ENCODE measurements at places on chromosomes 16 and 17.

- no peak for DNase-seq
Observed at GRCh38 chr16:85286066-85286831, 174.0 kb upstream of the CIBAR2 start.

DNA sequence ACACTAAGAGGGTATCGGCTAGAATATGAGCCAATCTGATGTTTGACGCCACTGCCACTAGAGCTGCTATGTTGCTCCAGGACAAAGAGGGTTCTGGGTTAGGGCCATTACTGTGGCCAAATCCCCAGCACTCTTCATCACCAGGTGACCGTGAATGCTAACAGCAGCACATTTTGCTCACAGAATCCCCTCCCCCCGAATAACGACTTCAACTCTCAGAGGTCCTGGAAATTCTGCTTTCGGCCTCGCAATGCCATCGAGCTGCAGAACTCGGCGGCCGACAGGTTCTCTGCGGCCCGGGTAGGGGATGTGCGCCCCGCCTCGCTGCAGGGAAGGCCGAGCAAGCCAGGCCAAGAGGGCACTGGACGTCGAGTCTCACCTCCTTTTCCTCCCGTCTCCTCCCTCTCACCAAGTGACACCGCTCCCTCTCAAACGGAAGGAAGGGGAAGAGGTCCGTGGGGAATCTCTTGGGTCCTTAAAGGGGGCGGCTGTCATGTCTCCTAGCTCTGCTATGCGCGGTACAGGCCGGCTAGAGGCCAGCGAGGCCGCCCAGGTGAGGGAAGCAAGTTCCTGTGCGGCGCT lies 31.9 kb downstream of the CDK5R1 start:
- DNase-seq, result no peak

DNA sequence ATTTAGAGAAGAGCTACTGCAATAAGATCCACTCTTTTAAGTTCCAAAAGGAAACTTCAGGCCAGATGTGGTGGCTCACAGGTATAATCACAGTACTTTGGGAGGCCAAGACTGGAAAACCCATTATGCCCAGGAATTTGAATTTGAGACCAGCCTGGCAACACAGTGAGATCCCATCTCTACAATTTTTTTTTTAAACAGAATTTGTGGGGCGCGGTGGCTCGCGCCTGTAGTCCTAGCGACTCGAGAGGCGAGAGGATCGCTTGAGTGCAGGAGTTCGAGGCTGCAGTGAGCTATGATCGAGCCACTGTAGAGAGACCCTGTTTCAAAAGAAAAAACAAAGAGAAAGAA lies 793 bp downstream of the COG7 start:
- no peak for DNase-seq

DNA sequence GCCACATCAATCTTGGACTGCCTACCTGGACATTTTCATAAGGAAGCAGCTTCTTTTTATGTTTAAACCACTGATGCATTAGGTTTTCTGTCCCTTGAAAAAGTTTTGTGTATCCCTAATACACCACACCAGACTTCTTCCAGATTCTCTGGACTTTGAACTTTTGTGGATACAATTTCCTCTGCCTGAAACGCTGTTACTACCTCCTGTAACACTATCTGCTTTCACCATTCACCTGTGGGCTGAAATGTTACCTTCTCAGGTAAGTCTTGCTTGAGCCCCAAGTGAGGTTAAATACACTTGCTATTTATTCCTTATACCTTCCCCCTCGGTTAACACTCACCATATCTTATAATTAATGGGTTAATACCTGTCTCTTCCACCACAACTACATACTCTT lies 2.7 kb downstream of the ZZEF1 start:
- DNase-seq, result no peak

DNA sequence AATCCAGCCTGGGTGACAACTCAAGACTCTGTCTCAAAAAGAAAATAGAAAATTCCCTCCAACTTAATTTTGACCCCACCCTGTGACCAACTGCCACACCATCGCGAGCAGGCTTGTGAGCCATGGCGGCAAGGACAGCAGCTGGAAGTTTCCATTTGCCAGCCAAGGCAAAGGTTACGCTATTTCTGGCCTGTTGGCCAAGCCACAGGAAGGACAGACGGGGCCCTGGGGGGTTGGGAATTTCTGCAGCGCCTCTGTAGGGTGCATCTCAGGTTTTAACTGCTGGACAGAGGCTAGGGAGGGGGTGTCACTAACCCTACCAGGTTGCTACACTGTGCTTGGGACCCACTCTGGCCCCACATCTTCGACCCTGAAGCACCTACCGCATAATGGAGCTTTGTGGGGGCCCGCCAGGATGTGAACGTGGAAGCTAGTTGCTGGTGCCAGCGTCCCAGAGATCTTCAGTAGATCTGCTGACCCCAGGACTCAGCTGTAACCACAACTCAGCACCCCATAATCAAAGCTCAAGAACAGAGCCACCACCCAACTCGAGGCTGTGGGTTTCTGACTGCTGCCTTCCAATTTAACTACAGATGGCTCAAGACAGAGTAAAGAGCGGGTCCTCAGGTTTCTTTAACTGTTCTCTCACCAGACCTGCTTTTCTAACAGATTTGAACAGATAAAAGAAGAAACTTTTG lies 10.9 kb downstream of the KIFC3 start:
- DNase-seq, result no peak

GRCh38 chr17:10162096-10162495 lies 36.3 kb downstream of the GAS7 start:
- no peak for DNase-seq

GRCh38 chr17:47993964-47994363 lies 23.1 kb downstream of the CDK5RAP3 start:
- no peak for DNase-seq

DNA sequence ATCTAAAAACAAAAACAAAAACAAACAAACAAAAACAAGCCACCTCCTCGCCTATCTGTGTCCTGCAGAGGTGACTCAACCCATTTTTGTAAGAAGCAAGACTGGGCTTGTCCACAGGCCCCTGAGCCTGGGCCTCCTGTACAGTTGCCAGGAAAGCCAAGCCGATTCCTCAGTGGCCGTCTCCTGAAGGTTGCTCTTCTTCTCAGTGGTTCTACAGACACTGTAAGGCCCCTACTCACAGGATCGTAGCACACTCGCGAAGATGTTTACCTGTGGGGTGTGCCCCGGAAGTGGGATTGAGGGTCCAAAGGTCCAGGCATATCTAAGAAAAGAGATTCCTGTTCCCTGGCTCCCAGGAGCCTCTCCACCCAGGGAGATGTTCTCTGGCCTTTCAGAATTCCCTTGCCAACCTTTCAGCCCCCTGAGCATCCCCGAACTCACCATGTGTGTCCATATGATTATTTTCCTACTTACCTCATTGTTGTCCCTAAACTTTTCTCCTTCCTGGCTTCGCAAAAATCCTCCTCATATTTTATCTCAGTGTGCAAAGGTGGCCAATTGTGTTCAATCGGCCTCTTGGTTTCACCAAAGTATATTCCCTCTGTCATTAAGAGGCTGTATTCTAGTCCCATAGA lies 7.5 kb upstream of the CES3 start:
- DNase-seq, result no peak

DNA sequence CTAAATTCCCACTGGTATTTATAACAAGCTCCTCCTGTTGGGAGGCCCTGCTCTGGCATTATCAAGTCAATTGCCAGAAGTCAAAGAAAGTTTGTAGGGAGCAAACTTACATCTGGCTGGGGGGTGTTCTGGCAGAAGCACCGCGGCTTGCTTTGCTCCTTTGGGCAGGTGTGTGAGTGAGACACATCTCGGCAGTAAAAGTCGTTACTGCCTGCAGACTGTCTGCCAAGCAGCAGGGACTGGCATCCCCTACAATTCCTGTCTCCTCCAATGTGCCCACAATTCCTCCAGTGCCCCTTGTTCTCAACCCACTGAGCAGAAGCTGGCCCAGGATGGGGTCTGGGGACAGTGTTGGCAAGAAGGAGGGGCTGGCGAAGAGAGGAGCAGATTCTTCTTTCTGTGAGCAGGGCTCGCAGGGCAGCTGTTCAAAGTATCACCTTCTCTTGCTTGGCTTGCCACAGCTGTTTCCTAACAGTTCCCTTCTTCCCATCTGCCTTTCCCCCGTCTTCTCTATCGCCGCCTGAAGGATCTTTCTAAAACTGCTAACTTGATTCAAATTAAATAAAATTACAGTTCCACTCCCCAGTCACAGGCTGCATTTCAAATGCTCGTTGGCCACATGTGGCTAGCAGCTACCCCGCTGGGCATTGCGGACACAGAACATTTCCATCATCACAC lies 30.2 kb downstream of the SPACA3 start:
- no peak for DNase-seq

- DNase-seq, result no peak
Observed at GRCh38 chr17:51699303-51699702, 439.0 kb downstream of the UTP18 start.

- no peak for DNase-seq
Observed at GRCh38 chr17:60712675-60713074, 35.0 kb downstream of the BCAS3 start.

- no peak for DNase-seq
Observed at GRCh38 chr17:79939755-79940458, 95.8 kb downstream of the TBC1D16 start.

- peak; percentile 5 for DNase-seq
Observed at GRCh38 chr17:36850790-36851189, 86.5 kb upstream of the LHX1 start.

DNA sequence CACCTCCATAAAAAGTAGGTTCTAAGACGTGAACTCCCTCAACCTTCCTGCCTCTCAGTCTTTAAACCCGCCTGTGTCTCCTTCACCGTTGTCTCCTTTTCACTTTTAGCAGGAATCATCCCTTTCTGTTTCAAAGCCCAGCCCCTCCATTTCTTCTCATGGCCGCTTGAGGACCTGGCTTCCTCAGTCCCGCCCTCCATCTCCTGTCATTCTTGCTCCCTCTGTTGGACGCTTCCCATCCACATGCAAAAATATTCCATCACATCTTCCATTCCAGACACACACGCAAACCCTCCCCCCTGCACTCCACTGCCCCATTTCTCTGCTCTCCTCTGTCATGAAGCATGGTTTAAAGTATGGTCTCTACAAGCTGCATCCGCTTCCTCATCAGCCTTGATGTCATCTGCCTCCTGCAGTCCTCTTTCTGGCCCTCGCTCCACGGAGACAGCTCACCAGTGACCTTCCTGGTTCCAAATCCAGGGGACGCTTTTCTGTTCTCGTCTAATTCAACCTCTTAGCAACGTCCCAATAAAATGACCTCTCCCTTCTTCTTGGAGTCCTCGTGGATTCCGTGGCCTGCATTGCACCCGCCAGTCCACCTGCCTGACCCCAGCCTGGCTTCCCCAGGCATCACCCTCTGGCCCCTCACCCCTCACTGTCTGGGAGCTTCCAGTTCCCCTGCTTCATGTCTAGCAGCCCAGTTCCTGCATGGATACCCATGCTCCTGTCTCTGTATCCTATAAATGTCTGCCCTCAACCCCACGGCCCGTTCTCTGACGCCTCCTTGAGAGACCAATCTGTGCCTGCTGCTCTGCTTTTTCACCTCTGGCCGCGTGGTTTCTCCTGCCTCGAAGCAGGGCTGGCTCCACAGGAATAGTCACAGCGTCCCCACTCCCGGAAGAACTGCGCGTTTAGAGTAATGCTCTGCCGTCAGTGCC lies 26.2 kb downstream of the ANKRD40 start:
- no peak for DNase-seq

GRCh38 chr16:4461250-4462085 lies 13.0 kb downstream of the NMRAL1 start:
- DNase-seq, result no peak

DNA sequence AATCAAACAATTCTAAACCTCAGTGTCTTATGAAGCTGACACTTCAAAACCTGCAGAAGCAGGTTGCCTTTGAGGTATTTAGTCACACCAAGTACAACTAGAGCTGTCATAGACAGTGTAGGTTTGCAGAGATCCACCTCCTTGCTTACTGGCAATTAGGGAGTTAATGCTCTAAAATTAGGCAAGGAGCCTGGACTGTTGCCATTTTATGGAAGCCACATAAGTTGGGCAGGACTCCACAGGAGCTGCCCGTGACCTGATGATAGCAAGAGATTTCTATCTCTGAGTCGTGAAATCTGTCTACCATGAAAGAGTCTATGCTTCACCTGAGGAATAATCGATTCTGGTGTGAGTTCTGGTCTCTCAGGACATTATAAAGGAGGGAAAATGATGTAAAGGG lies 8.9 kb downstream of the EME1 start:
- no peak for DNase-seq

GRCh38 chr17:35088356-35088880 lies 24.9 kb upstream of the RFFL start:
- peak; percentile 42 for DNase-seq

GRCh38 chr17:51153210-51154072 lies at the start of gene NME1:
Gene NME1, plus strand, starts transcription at chr17:51153559. Its CDS starts 2,096 bp downstream, at chr17:51155655.
- peak; percentile 98 for DNase-seq

- DNase-seq, result peak; percentile 35
Observed at GRCh38 chr17:37570527-37571093, 38.6 kb downstream of the SYNRG start.

- DNase-seq, result peak; percentile 30
Observed at GRCh38 chr16:20884240-20884556, 16.0 kb downstream of the DCUN1D3 start.

GRCh38 chr17:30821871-30822723 lies 2.4 kb downstream of the CRLF3 start:
- no peak for DNase-seq

- DNase-seq, result no peak
Observed at GRCh38 chr17:61152898-61153297, 246.7 kb upstream of the TBX2 start.

- DNase-seq, result no peak
Observed at GRCh38 chr16:49470513-49470991, 96.9 kb downstream of the C16orf78 start.

GRCh38 chr16:28538733-28539596 lies at the start of gene NUPR1:
Gene NUPR1, minus strand, starts transcription at chr16:28538974. Its CDS starts 67 bp downstream, at chr16:28538907.
- DNase-seq, result no peak

DNA sequence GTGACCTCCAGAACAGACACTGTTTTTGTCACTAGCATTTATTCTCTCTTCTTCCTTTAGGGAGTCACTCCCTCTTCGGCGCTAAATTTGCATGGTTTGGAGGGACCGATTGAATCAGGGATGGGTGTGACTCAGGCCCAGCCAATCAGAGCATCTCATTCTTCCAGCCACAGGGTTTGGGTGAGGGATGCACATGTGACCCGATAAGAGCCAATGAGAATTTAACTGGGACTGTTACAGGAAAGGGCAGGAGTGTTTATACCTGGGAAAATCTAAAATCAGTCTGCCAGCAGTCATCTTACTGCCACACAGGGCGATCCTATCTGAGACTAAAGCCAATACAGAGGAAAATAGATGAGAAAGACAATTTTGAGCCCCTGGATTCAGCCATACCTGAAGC lies 351.2 kb upstream of the ERCC4 start:
- no peak for DNase-seq

GRCh38 chr16:53152329-53152728 lies 97.5 kb downstream of the CHD9 start:
- no peak for DNase-seq

GRCh38 chr16:5932906-5933305 lies 835.3 kb upstream of the EEF2KMT start:
- no peak for DNase-seq

DNA sequence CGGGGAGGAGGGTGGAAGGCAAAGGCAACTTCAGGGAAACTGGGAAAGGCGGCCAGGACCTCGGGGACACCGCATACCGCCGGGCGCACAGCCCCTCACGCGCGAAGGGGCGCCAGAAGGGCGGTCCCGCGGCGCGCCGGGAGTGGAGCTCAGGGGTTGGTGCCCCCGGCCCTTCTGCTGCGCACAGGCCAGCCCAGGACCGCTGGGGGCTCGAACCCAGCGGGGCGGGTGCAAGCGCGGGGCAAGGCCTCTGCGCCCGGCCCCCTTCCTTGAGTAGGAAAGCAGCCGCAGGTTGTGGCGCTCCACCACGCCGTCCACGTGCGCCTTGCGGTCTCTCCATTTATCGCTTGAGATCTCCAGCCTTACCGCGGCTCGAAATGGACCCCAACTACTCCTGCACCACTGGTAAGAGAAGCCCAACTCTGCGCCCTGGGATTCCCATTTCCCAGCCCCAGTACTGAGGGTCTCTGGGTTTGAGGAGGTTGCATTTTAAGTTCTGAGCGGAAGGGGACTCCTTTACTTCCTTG lies 3.0 kb upstream of the MT1A start:
- no peak for DNase-seq

Measured in activated T-cell treated with anti-CD3 and anti-CD28 coated beads, Interleukin-2, amount 50 U/mL, for 72 hours (primary cell).